Neural progenitor cell (in vitro differentiated cells): ENCODE measurements at places on chromosomes 2 and 18.
A peak's percentile ranks its signal among the peaks of the same experiment; 100 is the strongest.

DNA sequence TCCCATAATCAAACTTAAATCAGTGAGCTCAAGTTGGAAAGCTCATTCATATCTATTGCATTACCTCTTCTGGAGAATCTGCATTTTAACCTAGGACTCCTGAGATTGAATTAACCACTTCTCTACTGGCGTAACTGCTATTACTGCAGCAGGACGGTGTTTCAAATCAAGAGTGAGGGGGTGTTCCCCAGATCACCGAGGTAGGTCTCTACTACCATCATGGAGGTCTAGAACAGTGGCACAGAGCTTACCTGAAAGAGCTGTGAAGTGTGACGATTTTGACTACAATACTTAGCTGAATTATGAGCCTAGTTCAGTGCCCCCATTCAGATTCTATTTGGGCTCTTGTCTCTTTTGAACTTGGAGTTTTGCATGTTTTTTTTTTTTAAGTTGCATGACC is 119.5 kb downstream of the POLE4 start:
- no peak for DNase-seq

GRCh38 chr2:132849118-132849517 is 179.1 kb upstream of the LYPD1 start:
- no peak for DNase-seq

DNA sequence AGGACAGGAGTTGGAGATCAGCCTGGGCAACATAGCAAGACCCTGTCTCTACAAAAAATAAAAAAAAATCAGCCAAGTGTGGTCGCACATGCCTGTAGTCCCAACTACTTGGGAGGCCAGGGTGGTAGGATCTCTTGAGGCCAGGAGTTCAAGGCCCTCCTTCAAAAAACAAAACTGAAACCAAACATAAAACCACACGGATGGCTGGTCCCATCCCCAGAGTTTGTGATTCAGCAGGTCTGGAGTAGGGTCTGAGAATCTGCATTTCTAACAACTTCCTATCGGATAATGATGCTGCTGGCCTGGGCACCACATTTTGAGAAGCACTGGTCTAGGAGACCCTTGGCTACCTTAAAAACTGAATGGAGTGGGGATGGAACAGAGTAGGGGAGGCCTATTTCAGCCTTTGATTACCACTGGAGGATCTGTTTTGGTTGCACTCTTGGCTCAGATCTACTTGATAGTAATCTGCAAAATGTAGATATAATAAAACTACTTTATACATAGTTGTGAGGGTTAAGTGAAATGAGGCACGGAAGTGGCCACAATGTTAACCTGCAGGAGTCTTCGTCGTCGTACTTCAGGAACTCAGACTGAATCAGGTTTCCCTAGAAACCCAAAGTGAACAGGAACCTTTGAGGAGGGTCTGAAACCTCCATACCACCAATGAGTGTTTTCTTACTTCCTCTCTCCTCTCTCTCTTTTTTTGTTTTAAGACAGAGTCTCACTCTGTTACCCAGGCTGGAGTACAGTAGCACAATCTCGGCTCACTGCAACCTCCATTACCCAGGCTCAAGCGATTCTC is 25.5 kb upstream of the NFE2L2 start:
- no peak for DNase-seq

DNA sequence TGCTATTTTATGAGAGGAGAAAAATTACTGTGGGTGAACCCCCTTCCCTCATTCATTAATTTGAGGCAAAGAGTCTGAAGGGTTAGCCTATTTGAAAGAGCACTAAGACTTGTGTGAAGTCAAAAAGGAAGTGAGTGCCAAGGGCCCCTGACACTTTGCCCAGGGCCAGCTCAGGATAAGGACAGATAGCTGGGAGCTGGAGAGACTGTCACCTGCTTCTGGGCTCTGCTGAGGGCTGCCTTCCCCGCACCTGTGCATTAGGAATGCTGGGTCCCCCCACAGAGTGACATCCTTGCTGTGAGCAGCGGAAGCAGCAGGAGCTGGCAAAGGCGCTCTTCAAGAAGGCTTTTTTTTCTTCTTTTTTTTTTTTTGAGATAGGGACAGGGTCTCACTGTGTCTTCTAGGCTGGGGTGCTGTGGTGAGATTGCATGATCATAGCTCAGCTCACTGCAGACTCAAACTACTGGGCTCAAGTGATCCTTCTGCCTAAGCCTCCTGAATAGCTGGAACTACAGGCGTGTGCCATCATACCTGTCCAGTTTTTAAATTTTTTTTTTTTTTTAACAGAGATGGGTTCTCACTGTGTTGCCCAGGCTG is 148.3 kb downstream of the AQP4 start:
- no peak for DNase-seq

DNA sequence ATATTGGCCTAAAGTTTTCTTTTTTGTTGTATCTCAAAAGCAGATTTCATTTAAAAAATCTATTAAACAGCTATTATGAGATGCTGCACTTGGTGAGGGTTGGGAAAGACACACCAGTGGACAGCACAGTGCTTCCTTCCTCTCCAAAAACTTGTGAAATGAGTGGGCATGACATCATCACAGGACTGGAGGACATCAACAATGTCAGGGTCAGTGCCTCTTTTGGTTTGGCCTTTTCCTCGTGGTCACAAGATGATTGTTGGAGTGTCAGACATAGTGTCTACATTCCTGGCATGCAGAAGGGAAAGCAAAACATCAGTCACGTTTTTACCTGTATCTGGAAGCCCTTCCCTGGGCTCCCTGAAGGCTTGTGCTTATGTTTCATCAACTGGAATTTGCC is 49.6 kb downstream of the IL1R2 start:
- no peak for DNase-seq

GRCh38 chr2:204604061-204604460 is 58.8 kb downstream of the PARD3B start:
- DNase-seq: no peak

GRCh38 chr2:155218945-155219344 is 520.5 kb downstream of the KCNJ3 start:
- no peak for DNase-seq

GRCh38 chr2:190119257-190119656 is 56.7 kb upstream of the MSTN start:
- DNase-seq: peak; percentile 59

GRCh38 chr2:149080971-149081370 is 42.5 kb downstream of the LYPD6B start:
- peak; percentile 54 for DNase-seq

GRCh38 chr2:214592011-214592410 is 181.2 kb downstream of the VWC2L start:
- no peak for DNase-seq

- DNase-seq: no peak
These were observed 297.7 kb downstream of the ICOS start for GRCh38 chr2:204234248-204234647.

DNA sequence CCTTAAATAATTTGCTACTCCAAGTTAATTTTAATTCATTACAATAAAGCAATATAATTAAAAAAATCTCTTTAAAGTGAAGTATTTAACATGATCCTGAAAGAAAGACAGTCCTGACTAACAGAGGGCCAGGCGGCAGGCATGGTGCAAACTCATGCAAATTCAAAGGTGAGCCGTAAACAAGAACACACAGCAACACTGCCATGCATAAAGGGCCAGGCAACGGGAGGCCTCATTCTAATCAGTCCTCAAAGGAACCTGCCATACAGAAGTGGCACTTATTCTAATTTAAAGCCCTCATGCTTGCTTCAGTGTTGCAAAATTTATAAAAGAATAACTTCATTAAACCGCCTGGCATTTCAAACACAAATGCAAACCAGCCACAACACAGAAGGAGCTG is 277.0 kb downstream of the ZNF521 start:
- peak; percentile 47 for DNase-seq

DNA sequence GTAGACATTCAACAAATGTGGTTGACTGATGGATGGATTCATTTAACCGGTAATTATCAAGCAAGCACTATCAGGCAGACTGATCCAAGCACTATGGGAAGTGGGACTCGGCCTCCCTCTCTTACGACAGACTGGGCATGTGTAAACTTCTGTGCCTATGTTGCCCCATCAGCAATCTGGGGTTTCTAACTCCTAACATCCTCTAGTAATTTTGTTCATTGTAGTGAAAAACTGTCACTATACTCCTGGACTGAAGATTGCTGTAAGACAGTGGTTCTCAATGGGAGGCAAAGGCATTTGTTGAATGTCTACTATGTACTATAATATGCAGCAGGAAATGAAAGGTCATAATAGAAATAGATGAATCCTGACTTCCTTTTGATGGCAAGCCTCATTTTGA is 51.2 kb upstream of the CREB1 start:
- DNase-seq: no peak

GRCh38 chr18:9974279-9974915 is 60.6 kb downstream of the VAPA start:
- DNase-seq: no peak

DNA sequence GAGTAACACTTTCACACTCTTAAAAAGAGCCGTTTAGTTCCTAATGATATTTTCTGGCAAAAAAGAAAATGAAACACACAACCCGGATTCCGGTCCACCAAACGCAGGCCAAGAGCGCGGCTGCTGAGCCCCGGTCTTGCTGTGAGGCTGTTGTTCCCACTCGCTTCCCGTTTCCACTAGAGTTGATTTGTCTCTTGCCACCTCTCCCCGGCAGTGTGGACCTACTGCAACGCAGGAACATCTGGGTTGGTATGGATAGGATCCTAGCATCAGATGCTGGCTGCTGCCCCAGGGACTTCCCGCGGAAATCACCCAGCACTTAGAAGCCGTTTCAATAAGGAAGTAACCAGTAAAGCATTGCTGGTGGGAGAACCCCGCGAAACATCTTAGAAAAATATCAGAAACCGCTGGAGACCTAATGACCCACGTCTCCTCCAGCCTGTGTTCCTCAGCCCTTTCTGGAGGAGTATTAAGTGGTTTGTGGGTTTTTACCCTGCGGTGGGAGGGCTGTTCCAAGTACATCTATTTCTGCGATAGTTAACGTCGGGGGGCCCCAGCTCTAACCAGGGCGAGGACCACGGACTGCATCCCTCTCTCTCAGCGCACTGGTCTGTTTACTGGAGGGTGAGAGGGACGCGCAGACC is 939 bp downstream of the DOCK10 start:
- peak; percentile 43 for DNase-seq

GRCh38 chr2:151437630-151438029 is 27.9 kb downstream of the RIF1 start:
- DNase-seq: peak; percentile 2

- DNase-seq: no peak
These were observed 26.3 kb downstream of the DHRS9 start for GRCh38 chr2:169095621-169096105.

GRCh38 chr2:179049546-179050311 is at the start of gene CCDC141:
Gene CCDC141, minus strand, starts transcription at chr2:179050137. Its CDS starts 196 bp downstream, at chr2:179049941.
- DNase-seq: no peak

DNA sequence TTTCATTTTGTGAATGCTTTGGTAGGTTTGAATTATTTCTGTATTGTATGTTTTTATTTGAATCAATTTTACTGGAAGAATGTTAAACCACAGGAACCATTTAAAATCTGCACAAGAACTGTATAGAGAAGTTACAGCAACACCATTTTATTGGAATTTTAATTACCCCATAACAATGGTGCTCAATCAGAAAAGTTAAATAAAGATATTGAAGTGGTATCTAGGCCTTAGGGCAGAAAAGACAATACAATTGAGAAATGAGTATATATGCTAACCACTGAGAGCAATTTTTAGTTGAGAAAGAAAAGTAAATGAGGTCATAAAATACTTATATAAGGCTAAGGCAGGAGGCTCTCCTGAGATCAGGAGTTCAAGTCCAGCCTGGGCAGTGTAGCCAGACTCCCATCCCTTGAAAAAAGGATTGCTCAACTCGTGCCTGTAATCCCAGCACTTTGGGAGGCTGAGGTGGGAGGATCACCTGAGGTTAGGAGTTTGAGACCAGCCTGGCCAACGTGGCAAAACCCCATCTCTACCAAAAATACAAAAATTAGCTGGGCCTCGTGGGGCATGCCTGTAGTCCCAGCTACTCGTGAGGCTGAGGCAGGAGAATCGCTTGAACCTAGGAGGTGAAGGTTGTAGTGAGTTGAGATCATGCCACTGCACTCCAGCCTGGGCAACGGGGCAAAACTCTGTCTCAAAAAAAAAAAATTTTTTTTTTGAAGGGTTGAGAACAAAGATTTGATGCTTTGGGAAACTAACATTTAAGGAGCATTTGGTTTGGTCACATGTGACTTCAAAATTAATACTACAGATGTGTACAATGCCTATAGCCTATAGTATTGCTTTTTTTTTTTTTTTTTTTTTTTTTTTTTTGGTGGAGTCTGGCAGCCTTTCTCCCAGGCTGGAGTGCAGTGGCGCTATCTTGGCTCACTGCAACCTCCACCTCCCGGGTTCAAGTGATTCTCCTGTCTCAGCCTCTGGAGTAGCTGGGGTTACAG is 212.9 kb upstream of the STON1 start:
- no peak for DNase-seq

GRCh38 chr2:227214622-227215041 is 50.2 kb downstream of the COL4A3 start:
- no peak for DNase-seq

GRCh38 chr2:179263015-179263414 is 1.6 kb downstream of the SESTD1 start:
- no peak for DNase-seq

DNA sequence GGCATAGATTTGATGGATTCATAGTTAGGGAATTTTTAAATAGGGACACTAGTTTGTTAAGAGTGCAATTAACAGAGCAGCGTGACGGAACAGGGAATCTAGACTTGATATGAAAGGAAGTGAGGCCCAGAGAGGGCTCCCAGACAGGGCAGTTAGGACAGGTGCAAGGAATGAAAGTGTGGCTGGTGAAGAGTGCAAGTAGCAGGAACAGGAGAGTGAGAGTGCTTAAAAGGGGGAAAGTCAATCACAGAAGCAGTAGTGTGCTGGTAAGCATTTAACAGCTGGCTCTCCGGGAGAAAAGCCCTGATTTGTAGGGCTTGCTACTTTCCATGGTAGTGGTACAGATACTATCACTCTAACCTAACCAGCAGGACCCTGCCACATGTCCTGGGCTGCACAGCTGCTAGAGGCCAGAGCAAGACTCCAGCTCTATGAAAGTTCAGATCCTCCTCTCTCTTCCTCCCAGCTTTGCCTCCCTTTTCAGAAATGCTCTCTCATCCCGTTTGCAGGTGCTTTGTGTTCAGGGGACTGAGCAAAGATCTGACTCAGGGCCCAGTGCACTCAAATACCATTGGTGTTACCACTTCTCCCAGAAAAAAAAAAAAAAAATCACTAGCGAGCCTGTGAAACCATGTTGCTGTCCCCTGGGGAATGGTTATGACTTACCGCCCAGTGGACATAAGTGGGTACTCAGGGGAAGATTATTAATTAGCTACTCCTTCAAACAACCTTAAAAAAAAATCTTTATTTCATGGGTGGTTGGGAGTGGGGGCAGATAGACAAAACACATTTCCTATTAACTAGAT is 18.1 kb upstream of the GCFC2 start:
- no peak for DNase-seq

- DNase-seq: no peak
These were observed 299.8 kb downstream of the LRATD1 start for GRCh38 chr2:14932285-14932684.

GRCh38 chr18:35029770-35030169 is 11.4 kb upstream of the MAPRE2 start:
- DNase-seq: no peak

DNA sequence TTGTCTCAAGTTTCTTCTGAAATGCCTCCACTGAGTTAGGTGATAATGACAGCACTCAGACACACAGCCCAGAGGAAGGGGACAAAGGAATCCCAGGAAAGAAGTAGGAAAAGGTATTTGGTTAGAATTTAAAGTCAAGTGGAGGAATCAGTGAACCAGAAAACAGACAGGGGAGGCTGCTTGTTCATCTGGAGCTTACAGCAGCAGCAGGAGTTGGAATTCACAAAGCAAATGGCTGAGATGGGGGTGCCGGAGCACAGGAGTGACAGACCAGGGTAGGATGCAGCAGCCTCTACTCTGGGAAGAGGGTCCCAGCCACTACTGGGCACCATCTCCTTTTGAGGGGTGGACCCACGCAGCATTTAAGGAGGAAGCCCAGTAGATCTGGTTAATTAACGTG is 104.8 kb downstream of the ST6GAL2 start:
- no peak for DNase-seq
